T-helper 17 cell (primary cell): ENCODE measurements at places on chromosomes 6 and 20. TPM values are rescaled to one million over a fixed set of nuclear protein-coding genes. Genes with fewer than 3 reads are reported as not detected.

The ANKRD66 gene
- total RNA-seq, result not detected

The CALHM4 gene
- total RNA-seq, result not detected

The SLC22A7 gene
- not detected for total RNA-seq

The PSORS1C2 gene
- not detected for total RNA-seq

The PHACTR3 gene
- total RNA-seq, result 0.52 TPM

The C6orf58 gene
- not detected for total RNA-seq
